Activated CD8-positive, alpha-beta T cell treated with anti-CD3 and anti-CD28 coated beads, Interleukin-2, amount 10 ng/mL, durations not matched to agents 7 days and 5 days (primary cell): ENCODE measurements at places on chromosomes 7 and 10.
A peak's percentile ranks its signal among the peaks of the same experiment; 100 is the strongest.

DNA sequence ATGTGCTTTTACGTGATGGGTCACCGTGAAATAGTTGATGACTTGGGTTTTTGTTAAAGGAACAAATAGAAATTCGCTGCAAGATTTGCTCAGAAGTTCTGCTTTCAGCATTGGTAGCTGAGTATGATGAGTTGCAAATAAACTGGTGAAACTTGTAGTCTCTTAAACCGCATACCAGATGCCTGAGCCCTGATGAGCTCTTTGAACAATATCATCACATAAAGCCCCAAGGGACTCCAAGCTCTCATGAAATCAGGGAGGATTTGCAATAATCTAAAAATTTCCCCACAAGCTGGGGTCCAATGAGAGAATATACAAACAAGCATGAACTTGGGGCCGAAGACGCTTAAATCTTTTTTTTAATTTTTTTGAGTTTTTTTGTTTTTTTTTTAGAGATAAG, 312.4 kb downstream of the CALN1 start:
- DNase-seq, result no peak

GRCh38 chr10:112286837-112287818, 3.9 kb downstream of the TECTB start:
- DNase-seq, result no peak

GRCh38 chr7:139284252-139284896, 53.3 kb downstream of the UBN2 start:
- no peak for DNase-seq

DNA sequence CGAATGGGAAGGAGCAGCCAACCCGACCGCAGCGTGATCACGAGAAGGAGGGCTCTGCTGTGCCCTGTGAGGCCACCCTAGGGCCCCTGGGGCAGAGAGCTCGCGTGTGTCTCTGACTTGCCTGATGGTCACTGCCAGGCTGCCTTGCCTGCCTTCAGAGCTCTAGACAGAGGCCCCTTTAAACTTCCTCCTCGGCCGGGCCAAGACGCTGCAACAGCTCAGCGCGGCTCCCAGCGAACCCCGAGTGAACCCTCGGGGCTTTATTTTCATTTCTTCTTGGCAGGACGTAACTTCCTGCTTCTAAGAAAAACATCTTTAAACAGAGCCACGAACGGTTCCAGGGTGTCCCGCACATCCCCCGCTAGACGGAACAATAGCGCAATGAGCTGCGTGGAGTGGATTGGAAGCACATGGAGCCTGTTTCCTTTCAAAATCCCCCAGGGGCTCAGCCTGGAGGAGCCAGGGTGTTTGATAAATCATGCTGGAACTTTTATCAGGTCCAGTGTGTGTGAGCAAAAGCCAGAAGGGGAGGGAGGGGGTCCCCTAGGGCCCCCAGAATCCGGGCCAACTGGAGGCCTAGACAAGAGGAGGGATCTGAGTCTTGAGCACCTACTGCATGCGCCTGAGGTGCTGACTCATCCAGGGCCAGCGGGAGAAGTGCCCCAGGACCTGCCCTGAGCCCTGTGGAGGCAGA, 134.1 kb upstream of the GDF10 start:
- DNase-seq, result peak; percentile 59

GRCh38 chr10:16611037-16611436, 89.4 kb upstream of the C1QL3 start:
- no peak for DNase-seq

DNA sequence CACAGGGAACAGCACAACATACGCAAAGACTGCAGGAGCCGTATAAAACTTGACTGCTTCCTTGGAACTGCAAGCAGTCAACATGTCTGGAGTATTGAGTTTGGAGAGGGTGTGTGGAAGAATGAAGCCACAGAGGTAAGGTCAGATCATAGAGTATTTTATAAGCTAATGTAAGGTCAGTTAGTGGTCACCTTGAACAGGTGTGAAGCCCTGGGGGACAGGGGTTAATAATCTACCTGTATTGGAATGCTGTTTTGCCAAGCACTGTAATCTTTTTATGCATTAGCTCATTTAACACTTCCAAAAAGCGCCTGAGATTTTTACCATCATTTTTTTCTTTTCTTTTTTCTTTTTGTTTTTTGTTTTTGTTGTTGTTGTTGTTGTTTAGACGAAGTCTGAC, 23.1 kb downstream of the PLAU start:
- no peak for DNase-seq

DNA sequence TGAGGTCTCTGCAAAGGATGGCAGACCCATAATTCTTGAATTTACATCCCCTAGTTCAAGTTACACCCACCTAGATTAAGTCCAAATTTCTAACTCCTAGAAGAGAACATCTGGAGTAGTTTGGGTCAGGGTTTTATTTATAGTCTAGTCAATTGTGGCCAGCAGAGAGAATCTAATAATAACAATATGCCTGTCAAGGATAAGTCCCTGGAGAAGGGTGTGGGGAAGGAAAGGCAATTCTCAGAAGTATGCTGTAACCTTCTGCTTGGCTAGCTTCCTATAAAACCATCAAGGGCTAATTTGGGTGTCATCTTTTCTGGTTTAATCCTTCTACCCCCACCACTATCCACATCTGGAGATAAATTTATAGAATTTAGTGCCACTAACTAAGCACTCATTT, 52.8 kb upstream of the SEMA3E start:
- no peak for DNase-seq

- no peak for DNase-seq
These were observed 3.7 kb upstream of the CYP3A43 start for GRCh38 chr7:99824091-99824490.

DNA sequence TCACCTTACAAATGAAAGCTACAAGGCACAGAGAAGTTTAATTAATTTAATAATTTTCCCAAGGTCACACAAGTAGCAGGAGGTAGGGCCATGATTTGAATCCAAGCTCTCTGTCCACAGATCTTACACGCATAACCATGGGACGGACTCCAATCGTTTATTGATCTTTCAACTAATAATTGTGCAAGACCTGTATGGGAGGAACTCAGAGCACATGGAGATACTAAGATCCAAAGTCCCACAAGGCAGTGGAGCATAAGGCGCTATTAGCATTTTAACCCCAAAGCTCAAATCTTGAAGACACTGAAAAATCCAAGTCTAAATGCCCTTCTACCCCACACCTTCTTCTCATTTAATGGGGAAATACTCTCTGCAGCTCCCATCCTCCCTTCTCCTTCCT, 143.5 kb downstream of the FGFR2 start:
- no peak for DNase-seq

- no peak for DNase-seq
These were observed 32.8 kb upstream of the DGKI start for GRCh38 chr7:137879357-137880158.

- DNase-seq, result no peak
These were observed 96.4 kb downstream of the WDR37 start for GRCh38 chr10:1152386-1153250.

- no peak for DNase-seq
These were observed 110.2 kb downstream of the PTEN start for GRCh38 chr10:87973635-87974034.
